Activated CD4-positive, alpha-beta T cell treated with anti-CD3 and anti-CD28 coated beads, Interleukin-2, amount 50 U/mL, for 1 hour (primary cell): ENCODE measurements at places on chromosomes 2 and 18.

GRCh38 chr18:24181806-24182205 lies 42.9 kb downstream of the CABYR start:
- no peak for DNase-seq

- DNase-seq: no peak
These were observed 20.0 kb downstream of the MAIP1 start for GRCh38 chr2:199975273-199975895.

GRCh38 chr2:198698230-198698629 lies 759.5 kb downstream of the SATB2 start:
- DNase-seq: no peak

DNA sequence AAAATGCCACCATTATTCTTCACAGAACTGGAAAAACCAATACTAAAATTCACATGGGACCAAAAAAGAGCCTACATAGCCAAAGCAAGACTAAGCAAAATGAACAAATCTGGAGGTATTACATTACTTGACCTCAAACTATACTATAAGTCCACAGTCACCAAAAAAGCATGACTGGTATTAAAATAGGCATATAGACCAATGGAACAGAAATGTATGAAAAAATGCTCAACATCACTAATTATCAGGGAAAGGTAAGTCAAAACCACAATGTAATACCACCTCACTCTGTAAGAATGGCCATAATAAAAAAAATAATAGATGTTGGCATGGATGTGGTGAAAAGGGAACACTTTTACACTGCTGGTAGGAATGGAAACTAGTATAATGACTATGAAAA lies 158.6 kb downstream of the CDH2 start:
- DNase-seq: no peak

GRCh38 chr18:66819235-66819634 lies 215.3 kb upstream of the CDH19 start:
- no peak for DNase-seq

DNA sequence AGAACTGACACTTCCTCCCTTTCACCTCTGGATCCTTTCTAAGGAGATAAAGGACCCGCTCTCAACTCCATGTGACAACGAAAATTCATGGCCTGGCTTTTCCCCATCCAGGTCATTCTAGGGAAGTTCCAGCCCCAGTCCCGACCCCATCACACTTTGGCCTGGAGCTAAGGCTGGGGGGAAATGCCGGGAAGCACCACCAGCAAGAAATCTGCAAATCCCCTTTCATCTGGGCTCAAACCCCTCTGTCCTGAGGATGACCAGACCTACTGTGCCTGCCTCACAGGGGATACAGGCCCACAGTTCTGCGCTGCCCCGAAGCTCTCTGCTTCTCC lies 1.3 kb downstream of the SIX2 start:
- DNase-seq: no peak

DNA sequence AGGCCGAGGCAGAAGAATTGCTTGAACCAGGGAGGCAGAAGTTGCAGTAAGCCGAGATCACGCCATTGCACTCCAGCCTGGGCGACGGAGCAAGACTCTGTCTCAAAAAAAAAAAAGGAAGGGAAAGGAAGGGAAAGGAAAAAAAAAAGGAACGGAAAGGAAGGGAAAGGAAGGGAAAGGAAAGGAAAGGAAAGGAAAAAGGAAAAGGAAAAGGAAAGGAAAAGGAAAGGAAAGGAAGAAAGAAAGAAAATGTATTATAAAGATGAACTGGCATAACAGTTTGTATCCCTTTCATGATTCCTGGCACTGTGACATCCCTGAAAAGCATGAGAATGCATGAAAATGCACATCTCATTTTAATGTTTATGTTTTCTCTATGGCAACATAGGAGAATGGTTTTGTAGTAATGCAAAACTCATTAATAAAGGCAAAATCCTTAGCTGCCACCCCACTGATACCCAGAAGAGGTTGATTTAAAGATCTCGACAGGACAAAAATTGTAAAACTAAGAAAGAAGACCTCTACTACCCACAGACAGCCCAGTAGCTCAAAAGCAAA lies 11.5 kb upstream of the MREG start:
- no peak for DNase-seq

- no peak for DNase-seq
These were observed 595.9 kb downstream of the KCNJ3 start for GRCh38 chr2:155294358-155294757.

GRCh38 chr2:64135421-64135820 lies 8.8 kb downstream of the PELI1 start:
- DNase-seq: no peak

DNA sequence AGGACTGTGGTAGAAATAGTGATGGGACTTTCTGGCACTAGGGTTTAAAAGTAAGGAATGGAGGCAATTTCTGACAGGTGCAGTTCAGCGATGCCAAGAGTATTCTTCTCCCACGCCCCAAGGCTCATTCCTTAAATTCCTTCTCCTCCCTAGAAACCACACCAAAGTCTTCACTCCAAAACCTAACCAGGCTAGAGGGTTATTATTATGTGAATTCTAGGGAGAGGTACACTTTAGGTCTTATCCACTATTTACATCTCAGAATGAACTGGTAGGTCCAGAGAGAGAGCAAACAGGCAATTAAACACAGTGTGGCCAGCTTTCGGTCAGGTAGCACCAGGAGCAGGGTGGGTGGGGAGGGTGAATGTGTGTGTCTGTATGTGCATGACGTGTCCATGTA lies 11.4 kb downstream of the IL1F10 start:
- no peak for DNase-seq

GRCh38 chr2:224841910-224842309 lies 125.7 kb upstream of the CCDC195 start:
- DNase-seq: no peak

DNA sequence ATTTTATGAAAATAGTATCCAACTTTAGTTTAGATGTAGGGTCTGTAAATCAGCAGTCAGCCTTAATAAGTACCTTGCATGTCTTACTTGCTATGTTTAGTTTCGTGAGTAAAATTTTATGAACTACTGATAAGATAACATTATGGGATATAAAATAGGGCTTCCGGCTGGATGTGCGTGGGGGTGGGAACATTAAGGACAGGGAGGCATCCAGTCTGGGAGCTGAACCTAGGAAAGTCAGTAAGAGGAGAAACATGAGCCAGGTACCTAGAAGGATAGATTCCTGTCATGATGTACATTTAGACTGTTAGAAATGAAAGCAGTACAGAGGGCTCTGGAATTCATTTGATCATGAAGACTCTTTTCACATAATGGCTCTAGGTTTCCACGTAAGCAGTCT lies 12.7 kb upstream of the KCNJ13 start:
- DNase-seq: no peak

DNA sequence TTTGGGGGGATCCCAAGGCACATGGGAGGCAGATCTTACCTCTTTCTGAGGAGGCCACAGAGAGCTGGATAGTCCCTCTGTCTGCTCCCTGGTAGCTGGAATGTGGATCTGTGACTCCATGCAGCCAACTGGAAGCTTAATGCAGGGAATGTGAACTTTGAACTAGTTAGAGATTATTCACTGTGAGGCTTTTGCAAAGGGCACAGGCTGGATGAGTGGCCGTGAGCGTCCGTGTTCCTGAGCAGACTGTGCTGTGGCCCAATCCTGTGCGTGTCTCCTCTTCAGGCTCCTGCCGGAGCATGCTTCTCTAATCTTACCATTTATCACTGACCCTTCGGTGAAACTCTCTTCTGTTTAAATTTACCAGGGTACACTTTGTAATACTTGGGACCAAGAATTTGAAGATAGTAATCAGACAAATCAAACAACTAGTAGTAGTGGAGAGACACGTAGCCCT lies 187.6 kb downstream of the PTPRM start:
- DNase-seq: no peak

DNA sequence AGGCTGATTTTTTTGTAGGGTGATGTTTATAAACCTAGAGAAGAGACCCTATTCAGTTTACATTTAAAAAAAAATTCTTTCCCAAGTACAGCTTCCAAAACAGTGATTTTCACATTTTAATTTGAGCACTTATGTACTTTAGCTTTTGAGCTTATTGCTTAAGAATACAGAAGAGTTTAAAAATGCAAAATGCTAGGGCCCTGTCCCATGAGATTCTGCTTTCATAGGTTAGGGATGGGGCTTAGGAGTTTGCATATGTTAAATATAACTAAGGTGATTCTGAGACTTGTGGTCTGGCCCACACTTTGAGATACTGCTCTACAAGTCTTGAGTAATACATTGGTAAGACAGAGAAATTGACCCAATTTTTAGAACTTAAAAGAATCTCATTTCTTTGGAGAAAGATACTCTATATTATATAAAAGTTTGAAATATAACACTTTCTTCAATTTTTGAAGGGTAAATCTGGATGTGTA lies 137.3 kb upstream of the CWC22 start:
- DNase-seq: no peak

- no peak for DNase-seq
These were observed 366.9 kb upstream of the SLC14A2 start for GRCh38 chr18:45248240-45248903.

GRCh38 chr2:29113891-29114321 lies 1.3 kb upstream of the CLIP4 start:
- no peak for DNase-seq

DNA sequence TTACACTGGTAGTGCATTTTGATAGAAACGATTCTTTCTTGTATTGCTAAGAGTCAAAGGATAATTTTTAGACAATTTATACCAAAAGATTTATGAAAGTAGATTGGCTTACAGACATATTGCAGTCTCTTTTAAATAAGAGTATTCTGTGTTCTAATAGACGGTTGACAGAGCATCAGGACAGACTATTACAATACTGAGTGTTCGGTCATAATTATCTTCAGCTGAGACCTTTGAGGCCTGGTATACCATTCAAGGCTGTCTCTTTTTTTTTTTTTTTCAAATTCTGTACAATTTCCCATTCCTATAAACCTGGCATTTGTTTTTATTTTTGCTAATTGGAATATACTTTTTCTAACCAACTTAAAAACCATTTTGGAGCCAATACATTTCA lies 140.6 kb upstream of the NOSTRIN start:
- DNase-seq: no peak

- DNase-seq: no peak
These were observed 14.2 kb downstream of the LIMS2 start for GRCh38 chr2:127661072-127661649.

DNA sequence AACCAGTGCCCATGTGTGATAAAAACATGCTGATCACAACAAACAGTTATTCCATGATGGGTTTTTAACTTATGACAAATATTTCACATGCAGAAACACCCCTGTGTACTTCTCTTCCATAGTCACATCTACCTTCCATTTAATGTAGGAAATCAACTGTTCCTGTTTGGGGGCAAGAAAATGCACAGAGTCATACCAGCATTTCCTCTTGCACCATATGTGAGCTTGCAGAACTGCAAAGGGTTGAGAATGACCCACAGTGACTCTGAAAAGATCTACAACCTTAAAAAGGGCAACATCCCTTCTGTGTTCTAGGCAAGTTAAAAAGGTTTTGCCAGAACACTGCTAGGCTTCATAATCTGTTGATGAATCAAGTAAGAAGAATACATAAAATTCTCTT lies 9.9 kb downstream of the BMP10 start:
- DNase-seq: no peak

DNA sequence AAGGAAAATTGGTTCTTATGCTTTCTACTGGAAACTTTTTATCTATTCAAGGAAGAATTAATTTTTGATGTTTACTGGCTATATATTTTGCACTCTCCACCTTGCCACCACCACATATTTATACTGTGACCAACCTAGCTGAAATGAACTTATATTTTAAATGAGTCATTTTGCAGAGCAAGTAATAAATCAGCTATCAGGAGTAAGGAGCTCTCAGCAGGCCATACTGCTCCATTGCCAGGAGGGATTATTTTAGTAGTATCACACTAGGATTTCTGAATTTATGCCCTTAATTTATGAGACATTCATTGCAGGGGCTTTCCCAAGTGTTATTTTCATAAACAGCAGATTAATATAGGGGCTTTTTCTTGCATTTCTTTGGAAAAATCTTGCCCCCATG lies 125.8 kb upstream of the CYP1B1 start:
- DNase-seq: no peak

GRCh38 chr2:229273723-229274338 lies 2.7 kb upstream of the PID1 start:
- no peak for DNase-seq

DNA sequence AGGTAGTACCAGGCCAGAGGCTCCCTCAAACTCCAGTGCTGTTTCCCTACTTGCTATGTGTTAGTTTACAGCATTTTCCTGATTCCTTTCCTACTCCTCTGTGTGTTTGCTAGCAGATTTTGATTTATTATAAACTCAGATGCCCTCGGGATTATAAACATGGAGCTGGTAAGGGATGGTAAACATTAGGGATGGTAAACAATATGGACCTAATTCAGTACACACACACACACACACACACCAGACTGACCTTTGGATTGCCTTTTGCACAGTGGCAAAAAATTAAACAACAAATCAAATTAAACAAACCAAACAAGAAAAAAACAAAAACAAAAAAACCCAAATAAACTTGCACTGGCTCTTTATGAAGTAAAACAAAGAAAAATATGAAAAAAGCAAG lies 55.4 kb upstream of the ACVR1 start:
- DNase-seq: no peak

- DNase-seq: no peak
These were observed 495.4 kb upstream of the CDH7 start for GRCh38 chr18:65255417-65255816.

- DNase-seq: no peak
These were observed 112.9 kb downstream of the THADA start for GRCh38 chr2:43482961-43483360.

DNA sequence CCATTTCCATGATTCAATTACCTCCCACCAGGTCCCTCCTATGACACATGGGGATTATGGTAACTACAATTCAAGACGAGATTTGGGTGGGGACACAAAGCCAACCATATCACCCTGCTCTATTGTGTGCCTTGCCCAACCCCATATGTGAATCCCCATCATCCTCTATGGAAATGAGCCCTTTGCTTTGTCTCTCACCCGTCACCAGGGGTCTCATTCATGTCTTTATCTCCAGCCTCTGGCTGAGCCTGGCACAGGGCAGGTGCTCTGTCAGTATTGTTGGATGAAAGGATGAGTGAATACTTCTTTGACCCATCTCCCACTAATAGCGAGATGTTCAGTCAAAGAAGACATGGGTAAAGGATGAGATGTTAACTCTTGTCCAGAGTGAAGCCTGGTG lies 116.6 kb upstream of the LGALSL start:
- no peak for DNase-seq

GRCh38 chr2:138722316-138722715 lies 57.9 kb downstream of the NXPH2 start:
- DNase-seq: no peak

- DNase-seq: no peak
These were observed 636.9 kb downstream of the PLCL1 start for GRCh38 chr2:198441246-198441645.
